Spinal cord (tissue), 10 donors: ENCODE measurements at places on chromosomes 1 and 21. TPM values are rescaled to one million over a fixed set of nuclear protein-coding genes. Genes with fewer than 3 reads are reported as not detected.
A peak's percentile ranks its signal among the peaks of the same experiment; 100 is the strongest.

Gene ADAM30
- polyA plus RNA-seq = not detected

GRCh38 chr1:89660224-89661061 lies 27.5 kb downstream of the LRRC8C start:
- H3K4me3 ChIP-seq = no peak overlapping the region
- H3K27me3 ChIP-seq = no peaks in the 10 kb centered on the region
- no peaks in the 10 kb centered on the region for H3K4me1 ChIP-seq
- no peak overlapping the region for H3K27ac ChIP-seq
- H3K36me3 ChIP-seq = no peaks in the 10 kb centered on the region

Gene SH2D5
- polyA plus RNA-seq = 8.7 TPM

Gene FGR
- polyA plus RNA-seq = 4.0 TPM

GRCh38 chr1:17447501-17447992 lies 8.1 kb upstream of the RCC2 start:
- no peaks in the 10 kb centered on the region for H3K36me3 ChIP-seq
- H3K27me3 ChIP-seq = no peaks in the 10 kb centered on the region
- no peak for DNase-seq
- H3K4me3 ChIP-seq = no peak overlapping the region

- no peaks in the 10 kb centered on the region for H3K4me1 ChIP-seq
- H3K4me3 ChIP-seq = no peak overlapping the region
- H3K36me3 ChIP-seq = peaks cover 2% of the 10 kb centered on the region
- H3K27ac ChIP-seq = no peak overlapping the region
Measured at GRCh38 chr1:29094433-29094832, 29.3 kb downstream of the TMEM200B start.

DNA sequence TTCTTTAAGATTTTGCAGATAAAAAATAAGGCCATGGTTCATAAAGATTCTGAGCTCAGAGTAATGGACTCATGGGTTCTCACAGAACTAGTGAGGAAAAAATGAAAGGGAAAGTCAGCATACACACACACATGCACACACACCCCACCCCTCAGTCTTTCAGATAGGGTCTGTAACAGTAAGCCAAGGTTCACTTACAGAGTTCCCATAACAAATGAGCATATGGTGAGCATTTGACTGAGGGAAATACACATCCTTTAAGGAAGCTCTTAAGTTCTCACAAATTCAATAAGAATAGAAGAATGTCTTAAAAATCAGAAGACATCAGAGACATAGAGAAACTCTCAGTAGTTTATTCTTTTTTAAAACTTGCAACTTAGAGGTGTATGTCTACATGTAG lies 57.9 kb downstream of the NTMT2 start:
- no peaks in the 10 kb centered on the region for H3K36me3 ChIP-seq
- no peak overlapping the region for H3K27ac ChIP-seq
- DNase-seq = no peak
- H3K4me3 ChIP-seq = no peak overlapping the region

Gene CYB5RL
- 5.0 TPM for polyA plus RNA-seq

Gene KCNT2
- polyA plus RNA-seq = 14.4 TPM

Gene ZNF124
- 9.6 TPM for polyA plus RNA-seq

- peaks cover 19% of the 10 kb centered on the region for H3K4me1 ChIP-seq
- H3K36me3 ChIP-seq = peaks cover 3% of the 10 kb centered on the region
- H3K4me3 ChIP-seq = peak overlapping the region; percentile 78
- no peaks in the 10 kb centered on the region for H3K27me3 ChIP-seq
- DNase-seq = peak; percentile 80
Measured at GRCh38 chr1:31064718-31065309, 703 bp downstream of the PUM1 start.

DNA sequence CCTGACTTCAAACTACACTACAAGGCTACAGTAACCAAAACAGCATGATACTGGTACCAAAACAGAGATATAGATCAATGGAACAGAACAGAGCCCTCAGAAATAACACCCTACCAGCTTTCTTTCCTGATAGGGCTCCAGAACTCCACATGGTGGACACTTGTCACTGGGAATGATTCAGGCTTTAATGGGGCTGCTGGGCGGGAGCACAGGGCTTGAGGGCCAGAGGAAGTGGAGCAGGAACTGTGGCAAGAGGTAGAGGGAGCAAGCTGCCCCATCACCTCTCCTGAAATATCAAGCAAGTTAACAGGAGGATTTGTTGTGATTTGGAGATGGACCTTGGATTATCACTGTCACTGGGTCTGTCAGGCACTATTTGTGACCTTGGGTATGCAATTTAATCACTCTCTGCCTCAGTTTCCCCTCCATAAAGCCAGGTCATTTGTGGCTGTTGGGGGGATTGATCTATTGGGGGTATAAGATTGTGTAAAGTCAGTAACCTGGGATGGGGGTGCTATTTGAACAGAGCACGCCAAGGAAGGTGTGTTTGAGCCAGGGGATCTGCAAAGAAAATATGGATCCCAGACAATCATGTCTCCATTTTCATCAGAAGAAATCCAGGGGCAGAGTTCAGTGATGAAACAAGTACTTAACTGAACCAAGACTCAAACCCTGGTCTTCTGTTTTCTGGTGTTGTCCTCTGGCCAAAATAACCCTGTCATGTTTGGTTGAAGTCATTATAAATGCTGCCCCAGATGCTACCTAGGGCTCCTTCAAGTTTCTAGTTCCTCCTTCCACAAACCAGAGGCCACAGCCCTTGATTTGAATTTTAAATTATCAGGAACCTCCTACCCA lies 25.2 kb downstream of the ETS2 start:
- no peaks in the 10 kb centered on the region for H3K27me3 ChIP-seq
- H3K36me3 ChIP-seq = no peaks in the 10 kb centered on the region
- H3K4me3 ChIP-seq = no peak overlapping the region
- no peaks in the 10 kb centered on the region for H3K4me1 ChIP-seq

GRCh38 chr1:174021591-174022079 lies 522 bp downstream of the RC3H1 start:
- peaks cover 5% of the 10 kb centered on the region for H3K4me1 ChIP-seq
- H3K4me3 ChIP-seq = peak overlapping the region; percentile 87
- H3K27ac ChIP-seq = peak overlapping the region; percentile 93
- no peaks in the 10 kb centered on the region for H3K36me3 ChIP-seq

Gene ANKRD65
- polyA plus RNA-seq = 10.8 TPM

Gene SPATA1
- 2.4 TPM for polyA plus RNA-seq

GRCh38 chr21:28538987-28539622 lies 453.6 kb downstream of the LTN1 start:
- H3K4me3 ChIP-seq = no peak overlapping the region
- no peaks in the 10 kb centered on the region for H3K4me1 ChIP-seq
- no peaks in the 10 kb centered on the region for H3K27me3 ChIP-seq
- H3K36me3 ChIP-seq = no peaks in the 10 kb centered on the region
- no peak overlapping the region for H3K27ac ChIP-seq
- DNase-seq = no peak

DNA sequence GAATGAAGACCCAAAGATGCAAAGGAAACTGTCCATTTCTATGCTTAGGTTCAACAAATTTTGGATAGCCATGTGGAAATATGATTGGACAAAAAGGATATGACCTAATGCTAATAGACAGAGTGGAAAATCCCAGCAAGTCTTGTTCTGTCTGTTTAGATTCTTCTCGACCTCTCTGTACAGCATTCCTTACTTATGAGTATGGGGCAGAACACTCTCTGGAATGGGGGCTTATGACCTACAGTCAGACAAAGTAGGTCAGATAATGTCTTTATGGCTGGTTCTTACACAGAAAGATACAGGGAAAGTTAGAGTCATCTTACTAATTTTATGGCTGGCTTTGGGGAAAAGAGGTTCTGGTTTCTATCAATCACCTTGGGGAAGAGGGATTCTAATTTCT lies 2.8 kb downstream of the GCSAML start:
- no peaks in the 10 kb centered on the region for H3K36me3 ChIP-seq
- H3K27me3 ChIP-seq = no peaks in the 10 kb centered on the region
- H3K4me3 ChIP-seq = no peak overlapping the region
- H3K27ac ChIP-seq = no peak overlapping the region
- no peaks in the 10 kb centered on the region for H3K4me1 ChIP-seq

Gene HMCN1
- 10.6 TPM for polyA plus RNA-seq

Gene HOOK1
- 8.7 TPM for polyA plus RNA-seq

Gene LCE1A
- not detected for polyA plus RNA-seq

- H3K4me1 ChIP-seq = peaks cover 17% of the 10 kb centered on the region
- peaks cover 6% of the 10 kb centered on the region for H3K36me3 ChIP-seq
- H3K27ac ChIP-seq = peak overlapping the region; percentile 80
- peaks cover 2% of the 10 kb centered on the region for H3K27me3 ChIP-seq
- peak overlapping the region; percentile 76 for H3K4me3 ChIP-seq
Measured at GRCh38 chr1:87334351-87335174, 5.9 kb downstream of the LMO4 start.

Gene CATSPER4
- polyA plus RNA-seq = not detected

Gene GUCA2A
- not detected for polyA plus RNA-seq

DNA sequence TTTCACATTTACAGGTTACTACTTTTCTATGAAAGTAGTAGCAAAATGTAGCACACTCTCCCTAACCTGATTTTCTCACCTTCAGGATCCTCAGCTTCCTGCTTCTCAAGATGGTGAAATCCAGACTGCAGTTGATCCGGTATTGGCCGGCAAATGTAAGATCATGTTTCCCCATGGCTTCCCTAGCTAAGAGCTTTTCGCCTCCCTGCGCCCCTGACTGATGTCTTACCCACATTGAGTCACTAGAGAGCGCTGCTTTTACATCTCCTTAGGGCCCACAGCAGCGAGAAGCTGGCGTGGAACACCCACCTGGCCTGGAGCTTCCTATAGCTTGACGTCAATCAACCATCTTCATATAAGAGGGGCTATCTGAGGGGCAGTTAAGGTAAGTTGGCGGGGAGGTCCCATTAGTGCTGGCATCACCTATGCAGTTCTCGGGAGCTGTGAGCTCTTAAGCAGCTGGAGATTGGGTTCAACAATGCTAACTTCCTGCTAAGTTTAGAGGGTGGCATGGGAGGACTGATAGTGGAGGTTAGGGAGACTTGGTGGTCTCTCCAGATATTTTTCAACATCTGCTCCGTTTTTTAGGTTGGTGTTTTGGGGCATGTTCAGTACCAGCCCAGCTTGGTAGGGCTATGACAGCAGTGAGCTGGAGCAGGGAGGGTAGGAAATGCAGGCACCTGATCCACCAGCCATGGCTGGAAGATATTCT lies 5.5 kb downstream of the PTPN7 start:
- H3K36me3 ChIP-seq = no peaks in the 10 kb centered on the region
- H3K4me3 ChIP-seq = no peak overlapping the region
- H3K27me3 ChIP-seq = no peaks in the 10 kb centered on the region
- DNase-seq = no peak

- no peaks in the 10 kb centered on the region for H3K36me3 ChIP-seq
- H3K4me1 ChIP-seq = peaks cover 31% of the 10 kb centered on the region
- H3K4me3 ChIP-seq = no peak overlapping the region
- no peak overlapping the region for H3K27ac ChIP-seq
Measured at GRCh38 chr1:226576601-226577000, 28.0 kb downstream of the STUM start.

Gene RPTN
- not detected for polyA plus RNA-seq

Gene FLG2
- 0.03 TPM for polyA plus RNA-seq

GRCh38 chr1:154851392-154852177 lies 18.5 kb downstream of the KCNN3 start:
- no peak for DNase-seq
- H3K27ac ChIP-seq = no peak overlapping the region
- H3K36me3 ChIP-seq = no peaks in the 10 kb centered on the region
- H3K4me1 ChIP-seq = peaks cover 51% of the 10 kb centered on the region

Gene TOR1AIP1
- 50.3 TPM for polyA plus RNA-seq

GRCh38 chr1:71068325-71069240 lies 12.3 kb downstream of the ZRANB2 start:
- no peak overlapping the region for H3K27ac ChIP-seq
- H3K4me1 ChIP-seq = no peaks in the 10 kb centered on the region
- H3K36me3 ChIP-seq = peaks cover 3% of the 10 kb centered on the region

Gene TPR
- polyA plus RNA-seq = 74.1 TPM

Gene OR2L2
- polyA plus RNA-seq = 0.44 TPM

DNA sequence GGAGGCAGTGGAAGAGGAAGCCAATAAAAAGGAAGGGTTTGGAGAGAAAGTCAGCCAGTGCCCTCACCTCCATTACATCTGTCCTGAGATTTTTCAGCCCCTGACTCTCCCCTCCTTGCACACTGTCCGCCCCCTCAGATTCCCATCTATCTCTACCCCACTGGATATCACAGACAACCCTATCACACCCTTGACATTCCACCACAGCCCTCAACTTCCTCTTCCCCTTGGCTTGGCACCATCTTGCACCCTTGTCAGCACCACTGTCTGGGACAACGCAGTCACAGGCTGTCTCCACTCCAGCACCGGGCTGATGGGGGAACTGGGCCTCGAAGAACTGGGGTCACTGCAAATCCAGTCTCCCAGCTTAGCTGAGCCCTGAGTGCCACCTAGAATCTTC lies 14.2 kb upstream of the PLEKHA6 start:
- no peaks in the 10 kb centered on the region for H3K36me3 ChIP-seq
- H3K27me3 ChIP-seq = peaks cover 38% of the 10 kb centered on the region
- no peak overlapping the region for H3K4me3 ChIP-seq
- H3K4me1 ChIP-seq = peaks cover 32% of the 10 kb centered on the region
- DNase-seq = no peak

Gene SLAMF9
- not detected for polyA plus RNA-seq

Gene CR1L
- polyA plus RNA-seq = 0.95 TPM

Gene GPR3
- polyA plus RNA-seq = 3.2 TPM

- peak within 1 kb of the TSS; percentile 99 for H3K27ac ChIP-seq
- H3K4me3 ChIP-seq = peak within 1 kb of the TSS; percentile 93
Measured at GRCh38 chr1:46340404-46341221, at the start of gene NSUN4. NSUN4 (plus strand) TSS chr1:46340807; CDS start chr1:46340827, 20 bp downstream.

- H3K36me3 ChIP-seq = peaks cover 6% of the 10 kb centered on the region
- no peak for DNase-seq
- no peaks in the 10 kb centered on the region for H3K4me1 ChIP-seq
- no peaks in the 10 kb centered on the region for H3K27me3 ChIP-seq
Measured at GRCh38 chr1:213089924-213090677, 39.1 kb downstream of the RPS6KC1 start.

DNA sequence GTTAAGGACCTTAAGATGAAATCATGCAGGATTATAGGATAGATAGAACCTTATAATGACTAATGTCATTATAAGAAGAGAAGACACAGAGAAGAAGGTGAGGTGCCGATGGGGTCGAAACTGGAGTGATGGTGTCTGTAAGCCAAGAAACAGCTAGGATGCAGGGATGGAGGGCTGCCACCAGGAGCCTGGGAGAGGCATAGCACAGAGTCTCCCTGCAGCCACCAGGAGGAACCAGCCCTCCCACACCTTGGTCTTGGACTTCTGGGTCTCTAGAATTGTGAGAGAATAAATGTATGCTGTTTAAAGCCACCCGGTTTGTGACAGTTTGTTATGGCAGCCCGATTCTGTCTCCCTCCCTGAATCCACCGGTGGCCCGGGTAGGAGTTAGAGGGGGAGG lies 337.2 kb upstream of the AJAP1 start:
- H3K4me1 ChIP-seq = no peaks in the 10 kb centered on the region
- no peak for DNase-seq
- no peaks in the 10 kb centered on the region for H3K36me3 ChIP-seq
- H3K27ac ChIP-seq = no peak overlapping the region
- H3K27me3 ChIP-seq = no peaks in the 10 kb centered on the region
- H3K4me3 ChIP-seq = no peak overlapping the region

Gene TMEM82
- polyA plus RNA-seq = not detected

Gene RGS4
- 35.2 TPM for polyA plus RNA-seq

Gene RUNX3
- 0.08 TPM for polyA plus RNA-seq

Gene SHE
- polyA plus RNA-seq = 6.7 TPM

GRCh38 chr1:226722240-226722900 lies 16.7 kb downstream of the ITPKB start:
- peaks cover 3% of the 10 kb centered on the region for H3K36me3 ChIP-seq
- no peak overlapping the region for H3K27ac ChIP-seq
- no peaks in the 10 kb centered on the region for H3K27me3 ChIP-seq
- H3K4me3 ChIP-seq = no peak overlapping the region
- no peak for DNase-seq

Gene CASQ2
- 1.4 TPM for polyA plus RNA-seq

Gene ANGPTL3
- polyA plus RNA-seq = 0.18 TPM

GRCh38 chr21:16304174-16305095 lies 574.7 kb downstream of the USP25 start:
- H3K4me1 ChIP-seq = no peaks in the 10 kb centered on the region
- H3K4me3 ChIP-seq = peak overlapping the region; percentile 68
- H3K36me3 ChIP-seq = no peaks in the 10 kb centered on the region
- no peak for DNase-seq
